ENCODE measurements at places on chromosomes 2 and 18.

DNA sequence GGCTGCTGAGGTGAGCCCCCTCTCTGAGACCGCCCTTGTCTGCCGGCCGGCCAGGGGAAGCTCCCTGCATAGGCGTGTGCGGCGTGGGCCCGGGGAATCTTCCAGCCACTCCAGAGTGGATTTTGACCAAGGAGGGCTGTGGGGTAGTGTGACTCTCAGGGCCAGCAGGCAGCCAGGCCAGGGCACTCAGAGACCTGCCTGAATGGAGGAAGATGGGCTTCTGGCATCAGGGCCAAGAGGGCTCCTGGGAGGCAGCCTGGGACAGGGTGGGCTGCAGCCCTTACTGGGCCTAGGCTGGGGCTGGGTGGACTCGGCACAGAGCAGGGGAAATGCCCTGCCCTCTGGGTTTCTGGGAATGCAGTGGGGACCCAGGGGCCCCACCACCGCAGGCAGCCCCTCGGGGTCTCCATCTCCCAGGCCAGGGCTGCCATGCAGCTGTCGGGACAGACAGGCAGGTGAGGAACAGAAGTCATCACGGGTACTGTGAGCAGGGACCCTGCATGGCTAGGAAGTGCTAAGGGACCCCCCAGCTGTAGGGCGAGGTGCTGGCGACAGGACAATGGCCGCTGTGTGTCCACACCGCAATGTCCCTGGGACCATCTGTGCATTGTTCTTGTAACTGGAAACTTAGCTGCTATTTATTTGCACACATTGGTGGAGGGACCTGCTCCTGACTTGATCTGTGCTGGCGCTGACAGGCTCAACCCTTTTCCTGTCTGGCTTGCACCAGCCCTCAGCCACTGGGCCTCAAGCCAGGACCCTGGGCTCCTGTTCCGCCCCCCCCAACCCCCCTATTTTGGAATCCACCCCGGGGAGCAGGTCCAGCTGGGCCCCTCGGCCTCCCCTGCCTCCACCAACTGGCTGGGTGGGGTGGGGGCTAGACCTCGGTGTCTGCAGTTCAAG is 4.1 kb downstream of the PDCD1 start:
- no peak for DNase-seq

GRCh38 chr2:43985359-43985758 is 10.4 kb downstream of the LRPPRC start:
- DNase-seq = no peak

- no peak for DNase-seq
Measured at GRCh38 chr18:51028201-51028805, 1.7 kb upstream of the SMAD4 start.

DNA sequence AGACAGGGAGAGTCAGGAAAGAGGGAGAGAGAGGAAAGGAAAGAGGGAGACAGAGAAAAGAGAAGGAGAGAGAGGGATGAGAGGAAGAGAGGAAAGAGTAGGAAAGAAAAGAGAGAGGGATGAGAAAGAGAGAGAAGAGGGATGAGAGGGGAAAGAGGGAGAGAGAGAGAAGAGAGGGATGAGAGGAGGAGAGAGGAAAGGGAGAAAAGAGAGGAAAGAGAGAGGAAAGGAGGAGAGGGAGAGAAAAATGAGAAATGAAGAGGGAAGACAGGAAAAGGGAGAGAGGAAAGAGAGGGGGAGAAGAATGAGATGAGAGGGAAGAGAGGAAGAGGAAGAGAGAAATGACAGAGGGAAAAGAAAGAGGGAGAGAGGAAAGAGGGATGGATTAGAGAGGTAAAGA is 207.0 kb upstream of the SKOR2 start:
- no peak for DNase-seq

DNA sequence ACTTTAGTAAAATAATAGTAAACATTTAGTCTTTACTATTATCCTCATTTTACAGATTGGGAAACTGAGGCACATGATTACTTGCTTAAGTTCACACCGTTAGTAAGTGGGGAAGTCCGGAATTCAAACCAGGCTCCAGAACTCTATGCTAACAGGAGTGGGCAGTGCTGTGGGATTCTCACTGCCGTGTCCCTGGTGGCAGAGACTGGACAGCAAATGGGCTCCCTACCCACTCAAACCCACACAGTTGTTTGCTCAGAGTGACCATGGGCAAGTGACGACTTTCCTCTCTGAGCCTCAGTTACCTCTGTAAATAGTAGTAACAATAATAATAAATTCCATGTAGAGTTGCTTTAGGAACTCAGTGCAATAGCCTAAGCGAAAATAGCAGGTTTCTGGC is 24.0 kb downstream of the MAIP1 start:
- no peak for DNase-seq

GRCh38 chr18:49655266-49656072 is 93.6 kb downstream of the LIPG start:
- no peak for DNase-seq

DNA sequence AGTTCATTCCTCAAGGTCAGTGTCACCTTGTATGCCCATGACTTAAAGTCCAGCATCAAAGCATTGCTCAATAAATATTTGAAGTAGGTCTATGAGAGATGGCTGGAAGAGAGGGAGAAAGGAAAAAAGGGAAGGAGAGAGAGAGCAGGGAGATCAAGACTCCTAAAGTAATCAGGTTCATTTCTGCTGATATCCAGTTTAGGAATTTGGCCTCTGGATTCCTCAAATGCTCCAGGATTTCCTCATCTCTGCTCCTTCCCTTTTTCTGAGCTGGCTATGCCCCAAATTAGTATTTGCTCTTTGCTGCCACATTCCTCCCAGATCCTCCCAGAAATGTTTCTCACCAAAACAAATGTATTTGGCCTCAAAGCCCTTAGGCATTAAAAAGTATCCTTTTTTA is 739.4 kb upstream of the CHAC2 start:
- no peak for DNase-seq

DNA sequence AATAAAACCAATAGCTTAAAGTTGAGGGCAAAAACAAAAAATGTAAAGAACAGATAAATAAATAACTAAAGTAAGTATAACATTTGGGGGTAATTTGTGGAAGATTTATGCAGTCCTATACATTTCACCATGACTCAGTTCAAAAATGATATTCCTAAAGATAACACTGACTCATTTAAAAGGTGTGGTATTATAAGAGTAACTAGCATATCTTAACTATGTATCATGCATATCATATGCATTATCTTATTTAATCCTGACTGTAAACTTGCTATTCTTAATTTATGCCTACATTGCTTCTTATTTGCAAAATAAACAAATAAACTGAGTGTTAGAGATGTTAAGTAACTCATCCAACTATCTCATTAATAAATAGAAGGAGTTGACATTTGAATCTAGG is 726.5 kb upstream of the PKDCC start:
- DNase-seq = no peak
